Fibroblast of skin of left biceps (primary cell): ENCODE measurements at places on chromosomes 1 and 21.

- DNase-seq: no peak
Measured at GRCh38 chr1:174818014-174818616, 181.6 kb upstream of the CACYBP start.

DNA sequence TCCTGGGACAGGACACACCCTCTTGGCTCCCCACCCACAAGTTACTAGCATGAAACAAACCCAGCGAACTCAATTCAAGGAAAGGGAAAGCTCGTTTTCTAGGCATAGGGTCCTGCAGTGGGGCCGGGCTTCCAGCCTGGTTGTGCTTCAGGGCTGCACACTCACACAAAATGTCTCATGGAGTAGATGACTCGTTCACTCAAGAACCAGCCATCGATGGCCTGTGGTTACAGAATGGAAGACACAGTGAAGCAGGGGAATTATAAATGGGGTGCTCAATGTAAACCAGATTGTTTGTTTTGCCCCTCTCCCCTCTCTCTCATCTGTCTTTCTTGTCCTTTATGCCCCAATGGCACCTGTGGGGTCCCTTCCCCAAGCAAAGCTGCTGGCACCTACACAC lies 56.0 kb upstream of the COX20 start:
- no peak for DNase-seq

DNA sequence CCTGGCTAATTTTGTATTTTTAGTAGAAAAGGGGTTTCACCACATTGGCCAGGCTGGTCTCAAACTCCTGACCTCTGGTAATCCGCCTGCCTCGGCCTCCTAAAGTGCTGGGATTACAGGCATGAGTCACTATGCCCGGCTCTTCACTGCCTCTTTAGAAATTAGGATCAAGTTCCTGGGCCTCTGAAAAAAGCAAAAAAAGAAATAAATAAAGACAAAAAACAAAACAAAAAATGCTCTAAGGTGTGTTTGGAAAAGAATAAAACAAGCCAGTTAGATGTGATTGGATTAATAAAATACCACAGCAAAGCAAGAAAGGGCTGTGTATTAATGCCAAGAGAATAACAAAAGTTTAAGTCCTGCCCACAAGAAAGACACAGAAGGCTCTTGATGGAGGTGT lies 4.2 kb upstream of the ABCB10 start:
- DNase-seq: no peak

DNA sequence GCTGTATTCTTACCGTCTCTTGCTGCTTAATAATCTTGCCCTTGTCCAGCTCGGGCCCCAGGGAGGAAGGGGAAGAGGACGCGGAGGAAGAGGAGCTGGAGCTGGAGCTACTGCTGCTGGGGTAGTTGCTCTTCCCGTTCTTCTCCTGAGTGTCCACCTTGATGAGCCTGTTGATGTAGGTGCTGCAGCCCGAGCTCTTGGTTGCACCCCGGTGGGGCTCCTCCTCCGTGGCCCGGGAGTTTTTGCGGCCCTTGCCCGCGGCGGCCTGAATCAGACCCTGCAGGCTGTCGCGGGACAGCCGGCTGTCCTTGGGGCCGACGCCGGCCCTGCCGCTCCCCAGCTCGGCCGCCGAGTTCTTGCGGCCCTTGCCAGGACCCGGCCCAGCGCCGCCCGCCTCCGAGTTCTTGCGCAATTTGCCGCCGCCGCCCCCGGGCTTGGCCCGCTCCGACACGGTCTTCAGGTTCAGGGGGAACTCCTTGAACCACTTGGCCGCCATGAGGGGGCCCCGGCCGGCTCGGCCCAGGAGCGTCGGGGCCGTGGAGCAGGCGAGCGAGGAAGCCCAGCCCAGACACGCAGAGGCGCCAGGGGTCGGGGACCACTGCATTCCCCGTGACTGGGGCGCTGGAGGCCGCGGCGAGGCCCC lies 475 bp upstream of the TDRD10 start:
- no peak for DNase-seq

GRCh38 chr1:9248341-9249262 lies 14.0 kb downstream of the H6PD start:
- no peak for DNase-seq

DNA sequence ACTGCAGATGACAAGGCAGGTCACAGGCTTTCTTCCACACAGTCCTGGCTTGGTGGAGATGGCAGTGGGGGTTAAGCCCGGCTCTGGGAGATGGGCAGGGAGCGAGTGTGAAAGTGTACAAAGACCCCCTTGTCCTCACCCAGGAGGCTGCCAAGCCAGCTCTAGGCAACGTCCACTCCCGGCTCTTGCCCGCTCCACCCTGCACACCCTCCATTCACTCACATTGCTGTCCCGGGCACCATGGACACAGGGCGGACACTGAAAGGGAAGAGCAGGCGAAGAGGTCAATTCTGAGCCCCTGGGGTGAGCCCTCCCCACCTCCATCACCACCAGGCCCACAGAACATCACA lies 8.9 kb downstream of the COL16A1 start:
- no peak for DNase-seq

GRCh38 chr1:39647247-39647646 lies 7.8 kb upstream of the HEYL start:
- no peak for DNase-seq

- DNase-seq: no peak
Measured at GRCh38 chr1:8583031-8583430, 234.4 kb downstream of the RERE start.

DNA sequence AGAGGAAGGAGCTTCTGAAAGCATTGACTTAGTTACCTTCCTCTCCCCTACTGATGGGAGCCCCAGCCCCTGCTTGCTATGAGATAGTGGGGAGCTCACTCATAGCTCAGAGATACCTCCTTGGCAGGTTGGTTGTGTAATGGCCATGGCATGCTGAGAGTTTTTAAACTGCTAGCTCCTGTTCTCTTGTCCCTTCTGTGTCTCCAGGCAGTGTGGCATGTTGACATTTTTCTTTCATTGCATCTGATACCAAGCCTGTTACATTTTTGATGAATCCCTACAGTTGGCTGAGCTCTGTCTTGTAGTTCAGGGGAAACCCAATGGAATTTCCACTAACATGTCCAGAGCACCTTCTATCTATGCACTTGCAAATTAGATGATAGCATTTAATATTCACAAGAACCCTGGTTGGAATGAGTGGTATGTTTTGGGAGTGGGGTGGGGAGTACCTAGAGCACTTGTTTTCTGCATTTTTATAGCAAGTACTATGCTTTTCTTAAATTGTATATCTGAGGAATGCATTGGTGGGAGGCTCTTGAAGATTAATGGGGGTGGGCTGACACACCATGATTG lies 39.1 kb upstream of the EFCAB14 start:
- DNase-seq: no peak

GRCh38 chr1:240962086-240962485 lies 350.1 kb upstream of the GREM2 start:
- DNase-seq: no peak
